Calu3 (cell line): ENCODE measurements at places on chromosomes 5 and 9.

DNA sequence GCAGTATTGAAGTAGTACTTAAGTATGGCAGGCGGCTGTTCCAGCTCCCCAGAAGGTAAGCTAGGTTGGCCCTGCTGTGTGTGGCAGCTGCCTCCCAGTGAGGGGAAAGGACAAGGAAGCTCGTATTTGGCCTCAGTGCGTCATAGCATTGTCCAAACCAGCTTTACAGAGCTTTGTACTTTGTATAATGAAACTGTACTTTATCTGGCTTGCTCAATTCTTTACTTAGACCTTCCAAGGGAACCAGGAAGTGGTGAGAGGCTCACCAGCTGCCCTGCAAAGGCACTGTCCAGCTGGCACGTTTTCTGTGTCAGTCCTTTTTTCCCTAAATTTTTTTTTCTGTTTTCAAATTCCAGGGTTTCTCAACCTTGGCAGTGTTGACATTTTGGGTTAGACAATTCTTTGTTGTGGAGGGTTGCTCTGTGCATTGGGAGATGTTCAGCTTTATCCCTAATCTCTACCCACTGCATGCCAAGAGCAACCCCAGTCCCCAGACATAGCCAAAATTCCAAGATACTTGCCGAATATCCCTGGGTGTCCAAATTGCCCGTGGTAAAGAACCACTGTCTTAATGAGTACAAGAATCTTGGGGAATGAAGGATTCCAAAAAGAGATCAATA is 474.5 kb downstream of the LRRC70 start:
- DNase-seq = peak; percentile 52

DNA sequence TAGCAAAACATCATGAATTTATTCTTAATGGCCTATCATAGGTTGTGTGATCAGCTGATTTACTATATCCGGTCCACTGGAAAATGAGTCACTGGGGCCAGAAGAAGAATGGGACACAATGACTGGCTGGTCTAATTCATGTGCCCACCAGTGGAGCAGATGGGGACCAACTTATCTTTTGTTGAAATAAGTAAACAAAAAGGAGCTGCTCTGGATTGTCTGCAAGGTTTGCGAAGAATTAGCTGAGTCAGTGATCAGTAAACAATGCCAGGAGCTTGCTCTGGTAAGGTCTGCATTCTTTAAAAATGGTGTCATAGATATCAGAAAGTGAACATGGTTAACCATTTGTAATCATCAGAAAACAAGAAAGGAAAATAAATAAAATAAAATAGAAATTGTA is 128.0 kb downstream of the RASEF start:
- peak; percentile 39 for DNase-seq

GRCh38 chr5:89343666-89344065 is 460.7 kb upstream of the MEF2C start:
- DNase-seq = peak; percentile 2

DNA sequence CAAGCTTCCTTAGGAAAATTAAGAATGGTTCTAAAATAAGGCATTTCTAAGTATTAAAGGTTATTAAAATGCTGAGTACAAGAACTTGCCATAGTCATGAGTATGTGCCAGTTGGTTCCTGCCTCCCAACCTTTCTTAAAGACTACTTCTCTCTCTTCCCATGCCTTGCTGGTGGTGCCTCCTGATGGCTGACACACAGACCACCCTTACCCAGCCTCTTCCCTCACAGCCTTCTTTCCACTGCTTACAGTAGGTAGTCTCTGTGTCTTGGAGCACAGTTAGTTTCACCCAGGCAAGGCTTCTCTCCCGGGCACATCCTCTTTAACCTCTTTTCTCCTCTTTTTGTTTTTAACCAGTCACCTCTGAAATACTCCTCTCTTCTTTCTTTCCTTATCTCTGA is 20.6 kb upstream of the GPR150 start:
- DNase-seq = no peak

DNA sequence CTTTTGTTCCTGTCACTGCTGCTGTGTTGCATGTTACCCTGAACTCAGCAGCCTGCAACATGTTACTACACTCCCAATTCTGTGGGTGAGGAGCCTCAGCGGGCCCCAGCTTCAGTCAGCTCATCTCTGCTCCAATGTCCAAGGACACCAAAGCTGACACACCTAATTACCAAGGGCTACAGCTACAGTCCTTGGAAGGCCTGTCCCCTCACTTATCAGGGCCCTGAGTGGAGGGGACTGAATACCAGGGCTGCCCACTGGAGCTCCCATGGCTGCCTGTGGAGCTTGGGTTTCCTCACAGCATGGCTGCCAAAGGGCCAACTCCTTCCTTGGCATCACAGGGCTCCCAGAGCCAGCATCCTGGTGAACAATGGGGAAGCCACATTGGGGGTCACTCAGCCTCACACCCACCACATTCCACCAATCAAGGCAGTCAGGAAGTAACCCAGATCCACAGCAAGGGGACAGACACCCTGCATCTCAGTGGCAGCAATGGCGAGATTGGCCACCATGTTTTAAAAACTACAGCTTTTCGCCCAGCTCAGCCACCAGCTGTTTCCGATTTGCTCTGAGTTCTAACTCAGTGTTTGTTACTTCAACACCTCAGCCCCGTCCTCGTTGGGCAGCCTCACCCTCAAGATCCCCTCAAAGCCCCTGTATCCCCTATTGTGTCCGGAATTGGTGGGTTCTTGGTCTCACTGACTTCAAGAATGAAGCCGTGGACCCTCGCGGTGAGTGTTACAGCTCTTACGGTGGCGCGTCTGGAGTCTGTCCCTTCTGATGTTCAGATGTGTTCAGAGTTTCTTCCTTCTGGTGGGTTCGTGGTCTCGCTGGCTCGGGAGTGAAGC is 18.9 kb downstream of the SEMA4D start:
- no peak for DNase-seq

- DNase-seq = no peak
Observed at GRCh38 chr5:35030426-35031100, 17.2 kb downstream of the AGXT2 start.

- no peak for DNase-seq
Observed at GRCh38 chr9:137000177-137000930, 4.0 kb upstream of the CLIC3 start.

DNA sequence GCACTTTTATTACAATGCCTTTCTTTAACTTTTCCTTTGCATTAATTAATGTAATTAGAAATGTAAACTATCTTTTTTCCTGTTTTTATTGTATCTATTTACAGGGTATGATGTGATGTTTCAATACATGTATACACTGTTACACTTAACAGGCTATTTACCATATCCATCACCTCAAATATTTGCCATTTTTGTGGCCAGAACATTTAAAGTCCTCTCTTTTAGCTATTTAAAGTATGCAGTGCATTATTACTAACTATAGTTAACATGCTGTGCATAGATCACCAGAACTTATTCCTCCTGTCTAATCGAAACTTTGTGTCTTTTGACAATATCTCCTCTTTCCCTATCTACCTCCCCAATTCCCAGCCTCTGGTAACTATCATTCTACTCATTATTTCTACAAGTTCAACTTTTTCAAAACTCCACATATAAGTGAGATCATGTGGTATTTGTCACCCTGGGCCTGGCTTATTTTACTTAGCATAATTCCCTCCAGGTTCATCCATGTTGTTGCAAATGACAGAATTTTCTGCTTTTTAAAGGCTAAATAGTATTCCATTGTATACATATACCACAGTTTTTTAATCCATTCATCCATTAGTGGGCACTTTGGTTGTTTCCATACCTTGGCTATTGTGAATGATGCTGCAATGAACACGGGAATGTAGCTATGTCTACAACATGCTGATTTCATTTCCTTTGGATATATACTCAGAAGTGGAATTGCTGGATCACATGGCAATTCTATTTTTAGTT is 32.8 kb downstream of the OR2K2 start:
- no peak for DNase-seq
